ENCODE measurements at places on chromosomes 3 and 15. TPM values are rescaled to one million over a fixed set of nuclear protein-coding genes. Genes with fewer than 3 reads are reported as not detected.

PLAAT1 gene
- total RNA-seq, result not detected

CPN2 gene
- not detected for total RNA-seq

AMIGO3 gene
- total RNA-seq, result 1.1 TPM

SAMD7 gene
- total RNA-seq, result not detected

TGM4 gene
- total RNA-seq, result 0.18 TPM

IMPG2 gene
- not detected for total RNA-seq

IGDCC3 gene
- total RNA-seq, result 0.23 TPM

GOLGA6L4 gene
- total RNA-seq, result 1.7 TPM

IGSF11 gene
- 5.6 TPM for total RNA-seq

Measured in A549 treated with GW870086 at 1 μM for 4 hours (cell line).